LHCN-M2 (cell line): ENCODE measurements at places on chromosomes 3 and 15.

DNA sequence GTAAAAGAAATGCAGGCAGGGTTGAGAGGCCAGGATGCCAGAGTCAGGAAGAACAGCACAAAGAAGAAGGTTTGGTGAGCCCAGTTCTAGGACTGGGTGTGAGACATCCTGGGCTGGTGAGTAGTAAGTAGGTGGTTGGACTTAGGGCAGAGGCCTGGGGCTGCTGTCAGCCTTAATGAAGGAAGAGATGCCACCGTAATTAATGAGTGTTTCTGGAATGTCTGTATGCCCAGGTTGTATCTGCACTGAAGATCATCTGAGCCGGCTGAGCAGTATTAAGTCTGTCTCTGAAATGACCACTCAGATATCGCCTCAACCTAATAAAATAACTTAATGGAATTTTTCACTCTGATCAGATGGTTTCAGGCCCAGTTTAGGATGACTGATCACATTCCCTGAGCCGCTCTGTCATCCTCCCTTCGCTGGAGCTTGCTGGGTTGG lies 532.9 kb upstream of the IL12A start:
- DNase-seq = no peak

GRCh38 chr15:55235546-55236036 lies 38.9 kb upstream of the RSL24D1 start:
- no peak for DNase-seq

- no peak for DNase-seq
Measured at GRCh38 chr3:128430301-128430700, 36.4 kb downstream of the DNAJB8 start.

GRCh38 chr15:90914305-90915080 lies 11.4 kb downstream of the MAN2A2 start:
- no peak for DNase-seq

GRCh38 chr3:186569779-186570095 lies 783 bp upstream of the DNAJB11 start:
- no peak for DNase-seq
